HTR-8/SVneo (cell line): ENCODE measurements at places on chromosomes 1 and 21.

DNA sequence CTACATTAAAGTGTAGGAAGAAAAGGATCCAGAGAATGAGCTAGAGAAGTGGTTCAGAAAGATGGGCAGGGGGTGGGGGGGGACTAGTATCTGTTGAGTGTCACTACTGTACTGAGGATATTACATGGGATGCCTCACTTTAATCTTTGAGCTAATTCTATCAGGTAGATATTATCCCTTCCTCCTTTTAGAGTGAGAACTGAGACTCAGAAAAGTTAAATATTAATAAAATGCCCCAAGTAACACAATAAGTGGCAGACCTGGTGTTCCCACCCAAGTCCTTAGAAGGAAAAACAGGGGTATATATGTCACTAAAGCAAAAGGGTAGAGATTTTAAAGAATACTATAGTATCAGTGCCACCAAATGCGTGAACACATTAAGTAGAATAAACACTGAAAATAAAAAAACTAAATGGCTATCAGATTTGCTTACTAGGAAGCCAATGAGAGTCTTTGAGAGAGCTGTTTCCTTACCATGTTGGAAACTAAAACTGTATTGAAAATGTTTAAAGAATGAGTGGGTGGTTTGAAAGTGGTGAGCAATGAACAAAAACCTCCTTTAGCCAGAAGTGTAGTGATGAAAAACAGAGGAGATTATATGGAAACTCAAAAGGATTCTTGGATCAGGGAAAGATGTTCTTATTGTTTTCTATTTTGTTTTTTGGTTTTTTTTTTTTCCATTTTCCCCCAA is 230.8 kb downstream of the BARHL2 start:
- DNase-seq, result no peak

- DNase-seq, result no peak
Observed at GRCh38 chr1:245298781-245299180, 144.0 kb downstream of the KIF26B start.

- DNase-seq, result no peak
Observed at GRCh38 chr21:44508426-44508710, 31.6 kb downstream of the KRTAP10-1 start.

- peak; percentile 97 for DNase-seq
Observed at GRCh38 chr1:202235856-202236837, 42.5 kb downstream of the LGR6 start.

- DNase-seq, result no peak
Observed at GRCh38 chr1:57599236-57599994, 175.6 kb upstream of the DAB1 start.

DNA sequence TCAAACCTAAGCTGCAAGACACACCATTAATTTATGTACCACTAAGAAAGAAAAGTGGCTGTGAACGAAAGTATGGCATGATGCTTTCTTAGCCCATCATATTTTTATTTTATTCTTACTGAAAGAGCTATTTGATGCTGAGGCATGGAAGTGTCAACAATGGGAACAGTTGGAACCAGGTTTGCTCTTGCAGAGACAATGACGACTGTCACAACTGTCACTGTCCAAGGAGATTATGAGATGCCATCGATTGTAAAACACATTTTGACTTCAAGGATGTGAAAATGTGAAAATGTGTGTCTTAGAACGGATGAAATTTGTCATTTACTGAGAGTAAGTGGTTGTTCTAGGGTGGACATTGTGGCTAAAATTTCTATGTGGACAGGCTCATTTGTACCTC is 2.8 kb upstream of the ACTL8 start:
- no peak for DNase-seq

DNA sequence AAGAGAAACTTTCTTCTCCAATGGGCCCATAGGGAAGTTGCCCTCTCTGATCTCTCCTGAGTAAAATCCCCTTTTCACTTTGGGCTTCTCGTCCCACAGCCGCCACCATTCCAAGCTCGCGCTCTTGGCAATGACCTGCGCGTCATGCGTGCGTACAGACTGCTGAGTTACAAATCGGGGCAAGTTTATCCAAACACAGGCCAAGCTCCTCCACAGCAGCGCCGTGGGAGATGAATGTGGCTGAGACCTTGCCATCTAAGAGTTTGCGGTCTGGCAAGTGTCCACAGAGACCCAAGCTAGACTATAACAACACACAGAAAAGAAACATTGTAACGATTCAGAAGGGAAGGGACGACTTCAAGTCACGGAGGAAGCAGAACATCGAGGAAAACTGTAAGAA is 116.3 kb upstream of the SOD1 start:
- no peak for DNase-seq

- no peak for DNase-seq
Observed at GRCh38 chr1:53086491-53087070, 24.6 kb downstream of the PODN start.

- no peak for DNase-seq
Observed at GRCh38 chr1:21292984-21293536, 2.8 kb upstream of the ECE1 start.

- DNase-seq, result no peak
Observed at GRCh38 chr1:63917571-63918417, 144.0 kb downstream of the ROR1 start.

- no peak for DNase-seq
Observed at GRCh38 chr1:90732136-90732535, 15.0 kb upstream of the BARHL2 start.

GRCh38 chr1:98706173-98706843 is 44.8 kb downstream of the SNX7 start:
- DNase-seq, result no peak

- no peak for DNase-seq
Observed at GRCh38 chr21:17911628-17912027, 92.5 kb upstream of the C21orf91 start.

DNA sequence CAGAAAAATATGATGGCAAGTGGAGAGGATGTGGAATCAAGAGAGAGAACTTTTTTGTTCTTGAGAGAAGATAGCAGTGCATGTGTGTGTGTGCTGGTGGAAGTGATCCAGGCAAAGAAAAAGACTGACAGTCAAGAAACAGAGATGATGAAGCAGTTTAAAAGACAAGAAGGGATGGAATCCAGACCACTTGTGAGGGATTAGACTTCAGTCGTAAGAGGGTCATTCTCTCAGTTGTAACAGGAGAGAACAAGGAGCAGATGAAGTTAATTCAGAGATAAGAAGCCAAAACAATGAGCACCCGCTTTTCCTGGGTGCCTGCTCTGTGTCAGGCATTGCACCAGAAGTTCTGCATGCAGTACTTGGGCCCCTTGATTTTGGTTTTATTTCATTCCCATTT is 76.6 kb downstream of the RNF220 start:
- DNase-seq, result no peak

DNA sequence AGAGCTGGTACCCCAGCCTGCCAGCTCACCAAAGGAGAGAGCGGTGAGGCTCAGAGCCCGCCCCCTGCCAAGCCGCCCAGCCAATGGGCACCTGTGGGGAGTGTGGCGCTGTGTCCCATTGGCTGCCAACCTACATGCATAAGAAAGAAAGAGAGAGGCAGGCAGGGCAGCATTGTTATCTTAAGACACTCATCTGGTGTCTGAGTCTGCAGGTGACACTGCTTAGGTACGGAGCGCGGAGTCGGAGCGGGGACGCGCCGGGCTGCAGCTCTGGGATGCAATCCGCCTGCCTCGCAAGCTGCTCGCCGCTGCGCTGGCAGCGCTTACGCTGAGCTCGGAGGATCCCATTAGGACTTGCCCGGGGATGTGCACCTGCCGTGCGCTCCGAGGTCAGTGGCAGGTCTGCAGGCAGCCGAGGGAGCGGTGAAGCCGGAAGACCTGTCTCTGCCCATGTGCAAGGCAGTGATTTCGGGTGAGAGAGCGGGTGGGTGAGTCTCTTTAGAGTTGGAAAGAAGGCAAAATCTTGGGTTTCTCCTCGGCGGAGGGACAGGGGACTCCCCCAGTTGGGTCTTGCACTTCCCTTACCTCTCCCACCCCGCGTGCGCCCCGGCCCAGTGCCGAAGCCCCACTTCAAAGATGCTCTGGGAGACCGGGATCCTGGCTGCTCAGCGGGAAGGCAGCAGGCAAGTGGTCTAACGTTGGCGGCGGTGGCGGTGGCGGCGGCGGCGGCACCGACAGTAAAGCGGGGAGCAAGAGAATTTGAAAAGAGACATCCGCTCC is at the start of gene BRINP2:
BRINP2 (plus strand) TSS at position 203 of the 780 bp plus-strand sequence. CDS start 58,919 bp downstream, outside the sequence.
- DNase-seq, result no peak

- DNase-seq, result no peak
Observed at GRCh38 chr21:43591571-43591970, 67.7 kb downstream of the HSF2BP start.
